A673 (cell line): ENCODE measurements at places on chromosomes 12 and 14.

DNA sequence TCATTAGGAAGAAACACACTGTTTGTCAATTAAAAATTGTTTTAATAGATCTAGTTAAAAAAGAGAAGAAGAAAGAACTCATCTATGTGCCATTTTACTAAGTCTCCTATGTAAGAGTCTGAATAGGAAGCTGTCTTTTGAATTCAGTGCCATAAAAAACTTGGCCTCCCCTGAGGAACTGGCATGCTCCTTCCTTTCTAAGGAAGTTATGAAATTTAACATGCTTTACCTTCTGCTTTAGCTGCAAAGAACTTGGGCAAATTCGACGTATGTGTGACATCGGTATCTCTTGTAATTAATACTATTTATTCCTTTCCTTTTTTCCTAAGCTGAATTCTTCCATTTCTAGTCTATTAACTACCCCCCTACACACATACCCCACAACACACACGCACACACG is 12.5 kb downstream of the TM7SF3 start:
- peak; percentile 35 for DNase-seq

DNA sequence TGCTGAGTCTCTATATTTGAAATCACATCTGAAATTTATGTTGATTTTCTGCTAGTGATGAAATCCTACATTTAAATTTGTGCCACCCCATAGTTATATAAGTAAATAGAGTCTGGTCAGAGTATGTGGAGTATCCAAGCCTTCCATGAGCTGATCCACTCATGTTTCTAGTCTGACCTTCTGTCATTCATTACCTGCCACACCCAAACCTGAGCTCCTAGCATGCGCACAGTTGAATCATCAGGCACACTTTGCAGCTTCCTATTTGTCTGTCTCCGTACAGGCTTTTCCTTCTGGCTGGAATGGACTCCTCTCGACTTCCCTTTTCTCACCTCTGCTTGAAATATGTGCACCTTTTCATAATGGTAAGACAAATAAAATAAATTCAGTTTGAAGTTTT is 45.3 kb upstream of the LRIG3 start:
- no peak for DNase-seq

DNA sequence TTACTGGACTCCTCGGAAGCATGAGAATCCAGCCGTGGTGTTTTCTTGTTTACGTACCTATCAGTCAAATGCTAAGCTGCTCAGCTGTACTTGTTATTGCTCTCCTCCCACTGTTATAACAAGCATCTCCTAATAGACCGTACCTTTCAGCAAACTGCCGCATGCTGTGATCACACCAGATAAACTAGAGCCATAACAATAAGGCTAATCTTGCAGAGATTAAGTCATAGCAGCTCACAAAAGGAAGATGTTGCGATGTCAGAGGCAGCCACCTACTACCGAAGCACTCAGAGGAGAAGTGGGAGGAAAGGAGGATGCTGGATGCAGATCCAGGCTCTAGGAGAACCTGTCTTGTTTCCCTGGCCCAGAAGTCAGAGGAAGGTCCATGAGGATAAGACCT is 196.0 kb downstream of the GALC start:
- DNase-seq = no peak

GRCh38 chr14:64465831-64466554 is 694 bp downstream of the AKAP5 start:
- DNase-seq = peak; percentile 73

DNA sequence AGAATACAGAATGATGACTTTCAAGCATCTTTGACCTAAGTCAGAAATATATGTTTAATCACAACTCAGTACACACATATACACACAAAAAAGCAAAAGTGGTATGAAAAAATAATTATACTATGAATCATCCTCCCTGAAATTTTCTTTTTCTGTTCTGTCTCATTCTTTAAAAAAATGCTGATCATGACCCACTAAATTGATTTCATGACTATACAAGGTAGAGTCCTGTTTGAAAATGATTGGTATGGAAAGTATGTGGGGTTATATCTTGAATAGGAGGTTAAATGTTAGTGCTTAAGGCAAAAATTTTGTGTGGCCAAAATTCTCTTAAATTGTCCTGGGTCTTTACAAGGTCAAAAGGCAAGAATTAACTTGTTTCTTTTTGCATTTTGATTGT is 80.4 kb downstream of the SUDS3 start:
- DNase-seq = no peak

DNA sequence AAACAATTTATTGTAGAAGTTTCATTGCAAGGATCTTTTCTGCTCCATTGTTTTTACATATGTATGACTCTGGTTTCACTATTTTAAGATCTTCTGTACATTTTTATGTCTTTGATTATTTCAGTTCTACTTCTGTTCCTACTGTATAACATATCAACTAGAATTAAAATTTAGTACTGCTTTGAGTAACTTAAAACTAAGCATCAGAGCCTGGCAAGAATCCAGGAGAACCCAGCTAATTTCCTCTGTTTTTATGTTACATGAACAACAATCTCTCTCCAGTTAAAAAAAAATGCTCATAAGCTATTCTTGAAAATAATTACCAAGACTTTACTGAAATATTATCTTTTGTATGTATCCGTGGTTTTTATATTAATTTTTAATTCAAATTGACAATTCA is 370.7 kb downstream of the TMTC2 start:
- DNase-seq = no peak

DNA sequence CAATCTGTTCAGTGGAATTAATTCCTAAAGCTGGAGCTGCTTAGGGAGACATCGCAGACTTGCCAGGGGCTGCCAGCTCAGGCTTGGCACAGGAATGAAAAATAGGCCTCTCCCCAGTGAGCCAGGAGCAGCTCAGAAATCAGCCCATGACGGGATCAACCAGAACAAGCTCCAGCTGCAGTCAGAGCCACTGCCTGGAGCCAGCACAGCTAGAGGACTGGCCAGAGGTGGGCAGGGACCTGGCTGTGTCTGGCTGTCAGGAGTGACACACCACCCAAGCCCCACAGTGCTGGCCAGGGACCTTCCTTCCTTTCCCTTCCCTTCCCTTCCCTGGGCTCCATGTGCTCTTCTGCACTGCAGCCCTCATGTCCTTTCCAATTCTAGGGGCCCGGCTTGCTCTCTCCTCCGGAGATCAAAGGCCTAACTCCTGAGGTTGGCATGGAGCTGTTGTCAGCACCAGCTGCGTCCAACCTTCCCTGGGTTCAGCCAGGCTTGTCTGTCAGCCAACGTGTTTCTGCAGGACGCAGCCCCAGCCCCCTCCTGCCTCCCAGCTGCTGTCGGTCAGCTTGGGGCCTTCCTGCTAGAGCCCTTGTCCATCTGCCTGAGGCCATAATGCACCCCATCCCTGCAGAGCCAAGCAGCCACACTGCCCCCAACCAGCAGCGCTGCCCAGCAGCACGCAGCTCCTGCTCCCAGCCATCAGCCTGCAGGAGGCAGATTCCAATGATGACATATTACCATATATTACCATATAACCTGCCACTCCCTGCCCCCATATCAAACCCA is 149.3 kb downstream of the CALM1 start:
- no peak for DNase-seq

DNA sequence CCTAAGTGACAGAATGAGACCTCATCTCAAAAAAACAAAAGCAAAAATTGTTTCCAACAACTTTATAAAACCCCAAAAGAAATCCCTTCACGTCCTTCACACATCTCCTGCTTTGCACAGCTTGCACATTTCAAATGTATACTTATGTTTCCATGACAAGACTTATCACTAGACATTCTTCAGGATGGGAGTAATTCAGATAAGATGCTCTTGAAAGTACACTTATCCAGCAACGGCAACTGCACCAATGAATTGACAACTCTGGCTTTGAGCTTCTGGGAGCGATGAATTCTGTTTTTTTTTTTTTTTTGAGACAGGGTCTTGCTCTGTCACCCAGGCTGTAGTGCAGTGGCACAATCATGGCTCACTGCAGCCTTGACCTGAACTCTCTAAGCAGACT is 30.8 kb upstream of the AKAP5 start:
- DNase-seq = no peak

- peak; percentile 84 for DNase-seq
These were observed 751 bp downstream of the GDF11 start for GRCh38 chr12:55743406-55744339.

DNA sequence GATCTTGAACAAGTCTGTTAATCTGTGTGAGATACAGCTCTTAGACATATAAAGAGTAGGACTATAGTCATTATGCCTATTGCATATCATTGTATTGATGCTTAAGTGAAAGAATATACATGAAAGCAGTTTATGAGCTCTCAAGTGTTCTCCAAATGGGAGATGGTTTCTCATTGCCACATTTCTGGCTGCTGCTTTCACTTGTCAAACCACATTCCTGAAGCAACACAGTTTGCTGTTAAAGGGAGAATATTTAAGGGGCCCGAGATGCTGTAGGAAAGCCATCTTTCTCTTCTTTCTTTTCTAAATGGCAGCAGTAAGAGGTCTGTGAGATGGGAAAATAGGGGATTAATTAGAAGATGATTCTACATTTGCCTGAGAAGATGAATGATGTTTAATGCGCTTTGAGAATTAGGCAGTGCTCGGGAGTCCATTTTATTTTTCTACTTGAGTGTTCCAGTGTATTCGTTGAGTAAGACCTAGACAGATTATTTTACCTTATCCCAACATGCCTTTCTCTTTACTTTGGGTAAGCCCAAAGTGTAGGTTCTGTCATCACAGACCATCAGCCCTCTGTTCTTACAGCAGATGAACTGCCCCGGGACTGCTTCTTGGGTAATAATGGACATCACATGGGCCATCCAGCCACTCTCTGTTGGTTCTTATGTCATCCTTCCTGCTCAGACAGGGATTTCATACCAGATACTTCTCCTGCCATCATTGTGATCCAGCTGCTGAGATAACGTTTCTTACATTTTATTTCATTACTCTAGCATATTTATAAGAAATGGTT is 35.6 kb downstream of the ANO4 start:
- DNase-seq = no peak

DNA sequence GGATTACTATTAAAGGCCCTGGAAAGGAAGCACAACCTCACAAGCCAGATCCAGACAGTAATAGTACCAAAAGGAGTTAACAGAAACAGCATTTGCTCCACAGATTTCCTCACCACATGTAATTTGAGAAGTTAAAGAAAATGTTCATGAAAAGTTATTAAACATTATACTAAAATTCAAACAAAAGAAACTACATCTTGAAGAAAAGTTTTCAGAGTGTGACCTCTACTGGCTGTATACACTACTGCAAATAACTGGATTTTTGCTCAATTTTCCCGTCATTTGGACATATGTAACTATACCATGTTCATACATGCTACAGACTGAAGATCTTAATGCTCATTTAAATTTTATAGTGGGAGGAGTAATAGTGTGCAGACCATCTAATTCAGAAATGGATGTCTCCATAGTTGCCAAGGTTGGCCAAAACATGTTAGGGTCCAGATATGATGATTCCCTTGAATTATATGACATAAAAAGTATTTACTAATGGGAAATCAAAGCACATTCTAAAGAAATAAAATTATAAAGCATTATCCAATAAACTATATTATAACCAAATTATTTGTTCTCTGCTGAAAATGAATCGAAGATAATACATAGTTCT is 5.6 kb downstream of the KRR1 start:
- peak; percentile 39 for DNase-seq

GRCh38 chr14:95018821-95019220 is 138.5 kb downstream of the DICER1 start:
- no peak for DNase-seq

GRCh38 chr14:55715889-55716288 is 135.9 kb downstream of the KTN1 start:
- DNase-seq = peak; percentile 22

- no peak for DNase-seq
These were observed 327.9 kb upstream of the DIO3 start for GRCh38 chr14:101233391-101233790.

DNA sequence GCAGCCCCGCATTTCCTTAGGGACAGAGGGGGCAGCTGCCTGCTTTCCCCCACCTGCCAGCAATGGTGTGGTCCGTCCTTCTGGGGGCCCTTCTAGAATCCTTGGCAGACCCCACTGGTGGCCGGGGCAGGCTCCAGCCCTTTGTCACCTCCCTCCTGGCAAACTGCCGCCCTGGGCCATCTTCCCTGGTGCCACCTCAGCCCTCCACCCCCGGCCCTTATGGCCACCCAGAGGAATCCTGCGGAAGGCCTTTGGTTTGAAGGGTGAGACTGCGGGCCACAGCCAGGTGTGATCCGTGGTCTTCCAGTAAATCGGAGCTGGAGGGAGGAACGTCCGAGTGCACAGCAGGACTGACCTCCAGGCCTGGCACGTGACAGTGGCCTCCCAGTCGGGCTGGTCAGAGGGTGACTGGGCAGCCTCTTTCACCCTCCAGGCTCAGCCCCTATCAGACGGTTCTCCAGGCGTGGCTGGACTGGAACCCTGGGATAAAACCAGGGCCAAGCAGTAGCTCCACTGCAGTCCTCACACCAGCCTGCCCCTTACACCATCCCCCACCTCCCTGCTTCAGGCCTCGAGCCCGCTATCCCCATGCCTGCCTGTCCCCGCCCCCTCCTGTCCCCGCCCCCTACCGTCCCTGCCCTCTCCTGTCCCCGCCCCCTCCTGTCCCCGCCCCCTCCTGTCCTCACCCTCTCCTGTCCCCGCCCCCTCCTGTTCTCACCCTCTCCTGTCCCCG is 12.4 kb downstream of the FBRSL1 start:
- DNase-seq = peak; percentile 31

- DNase-seq = peak; percentile 74
These were observed 389.6 kb upstream of the DDHD1 start for GRCh38 chr14:53542732-53543131.

GRCh38 chr12:111741235-111741812 is 25.4 kb upstream of the ALDH2 start:
- no peak for DNase-seq
